ENCODE measurements at places on chromosomes 4 and X.
A peak's percentile ranks its signal among the peaks of the same experiment; 100 is the strongest.

DNA sequence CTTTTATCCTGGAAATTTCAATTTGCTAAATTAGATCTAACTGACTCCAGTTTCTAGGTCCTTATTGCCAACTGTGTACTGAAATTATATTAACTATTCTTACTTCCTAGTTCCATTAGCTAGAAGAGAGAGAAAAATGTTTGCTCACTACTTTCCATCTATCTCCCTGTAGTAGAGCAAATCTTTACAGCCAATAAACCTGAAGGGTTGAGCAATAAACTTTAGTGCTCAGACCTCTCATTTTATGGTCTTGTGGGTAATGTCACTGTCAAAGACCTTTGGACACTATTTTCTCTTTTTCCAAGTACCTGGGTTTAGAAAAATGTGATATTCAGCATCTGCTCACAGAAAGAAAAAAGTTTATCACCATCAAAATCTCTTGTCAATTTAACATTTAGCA is 237.5 kb upstream of the GEMIN8 start:
- DNase-seq: no peak

- no peak for DNase-seq
Measured at GRCh38 chrX:46279925-46280313, 265.3 kb downstream of the ZNF674 start.

DNA sequence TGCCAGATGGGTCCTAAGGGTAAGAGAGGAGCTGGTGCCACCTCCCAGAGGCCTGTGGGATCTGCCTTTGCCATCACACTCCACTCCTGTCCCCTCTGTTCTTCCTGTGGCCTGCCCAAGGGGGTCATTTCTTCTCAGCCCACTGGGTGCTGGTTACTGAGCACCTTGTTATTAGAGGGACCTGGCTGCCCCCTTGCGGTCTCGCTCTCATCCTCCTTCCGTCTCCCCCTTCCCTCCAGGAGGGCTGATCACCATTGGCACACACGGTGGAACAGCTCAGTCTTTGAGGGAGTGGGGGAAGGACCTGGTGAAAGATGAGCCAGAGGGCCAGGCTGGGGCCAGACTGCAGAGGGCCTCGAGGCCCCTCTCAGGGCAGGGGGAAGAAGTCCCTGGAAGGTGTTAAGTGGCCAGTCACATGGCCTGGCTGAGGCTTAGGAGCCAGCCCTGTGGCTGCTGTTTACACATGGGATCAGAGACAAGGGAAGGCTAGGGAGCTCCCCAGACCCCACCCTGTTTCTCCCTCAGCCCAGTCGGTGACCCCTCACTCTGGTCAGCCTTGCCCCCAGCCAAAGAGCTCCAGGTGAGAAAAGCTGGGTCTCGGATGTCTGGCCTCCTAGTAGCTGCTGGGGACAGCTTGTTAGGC is 68.1 kb downstream of the MTMR1 start:
- DNase-seq: no peak

DNA sequence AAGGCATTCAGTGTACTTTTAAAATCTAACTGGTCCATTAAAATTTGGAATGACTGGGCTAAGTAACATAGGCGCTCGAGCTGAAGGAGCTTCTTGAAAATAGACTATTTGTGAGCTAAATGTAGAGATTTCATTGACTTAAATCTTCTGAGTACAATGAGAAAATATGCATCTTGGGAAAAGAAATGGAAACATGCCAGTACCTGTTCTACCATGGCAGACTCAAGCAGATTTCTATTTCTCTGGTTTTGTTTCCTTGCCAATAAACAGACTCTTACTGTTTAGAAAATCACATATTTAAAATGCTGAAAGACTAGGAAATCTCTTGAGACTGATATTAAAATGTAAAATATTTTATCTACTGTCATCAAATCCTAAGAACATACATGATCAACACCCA is 678.1 kb downstream of the FAT4 start:
- no peak for DNase-seq

DNA sequence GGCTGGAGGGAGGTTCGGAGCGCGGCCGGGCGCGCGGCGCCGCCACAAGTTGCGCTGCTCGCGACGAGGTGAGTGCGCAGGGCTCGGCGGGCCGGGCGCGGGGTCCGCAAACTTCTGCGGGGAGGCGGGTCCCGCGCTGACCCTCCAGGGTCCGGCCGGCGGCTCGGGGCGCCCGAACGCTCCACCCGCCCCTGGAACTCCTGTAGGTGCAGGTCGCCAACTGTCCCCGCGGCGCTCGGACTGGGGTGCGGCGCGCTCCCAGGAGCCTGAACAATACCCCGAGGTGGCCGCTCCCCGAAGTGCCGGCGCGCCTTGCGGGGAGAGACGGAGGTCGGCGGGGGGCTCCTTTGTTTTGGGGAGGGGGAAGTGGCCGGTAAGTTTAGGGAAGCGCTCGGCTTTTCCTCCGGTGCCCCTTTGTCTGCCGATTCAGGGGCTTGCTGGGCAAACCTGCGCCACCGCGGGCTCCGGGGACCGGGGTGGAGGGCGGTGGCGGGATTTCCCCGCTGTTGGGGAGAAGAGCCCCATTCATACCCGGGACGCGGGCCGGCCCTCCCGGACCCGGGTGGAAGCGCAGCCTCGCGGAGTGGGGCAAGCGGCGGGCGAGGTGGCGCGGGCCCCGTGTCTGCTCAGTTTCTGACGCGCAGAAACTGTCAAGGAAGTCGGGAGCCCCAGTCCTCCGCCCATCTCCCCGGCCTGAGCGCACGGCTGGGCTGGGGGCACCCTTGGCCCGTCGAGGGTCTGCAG is 694 bp downstream of the TBL1X start:
- DNase-seq: peak; percentile 32

DNA sequence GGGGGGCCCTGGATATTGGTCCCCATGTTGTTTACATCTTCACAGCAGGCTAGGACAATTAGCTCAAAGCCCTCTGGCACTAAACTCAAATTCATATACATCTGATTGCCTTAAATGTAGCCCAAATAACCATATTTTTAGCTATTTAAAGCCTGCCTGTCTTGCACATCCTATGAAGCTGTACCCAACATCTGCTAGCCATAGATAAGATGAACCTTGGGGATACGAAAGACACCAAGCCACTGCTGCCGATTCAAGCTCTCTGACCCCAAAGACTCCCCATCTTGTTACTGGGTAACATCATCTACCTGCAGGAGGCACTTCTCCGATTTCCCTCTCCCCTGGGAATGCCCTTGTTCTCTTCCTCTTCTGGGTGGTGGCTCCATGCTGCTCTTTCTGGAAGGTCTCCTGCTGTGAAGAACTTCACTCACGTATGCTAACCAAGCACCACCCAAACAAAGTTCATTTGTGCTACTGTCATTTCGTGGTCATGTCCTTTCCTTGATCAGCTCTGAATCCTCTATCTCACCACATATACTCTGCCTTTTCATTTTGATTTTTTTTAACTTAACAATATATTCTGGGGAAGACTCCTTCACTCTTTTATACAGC is 107.7 kb upstream of the ATXN3L start:
- no peak for DNase-seq

- no peak for DNase-seq
Measured at GRCh38 chrX:8433109-8434062, 31.2 kb upstream of the VCX3B start.

GRCh38 chr4:166839615-166840251 is 394.6 kb downstream of the SPOCK3 start:
- no peak for DNase-seq

- DNase-seq: no peak
Measured at GRCh38 chr4:175970724-175971123, 94.9 kb upstream of the WDR17 start.

DNA sequence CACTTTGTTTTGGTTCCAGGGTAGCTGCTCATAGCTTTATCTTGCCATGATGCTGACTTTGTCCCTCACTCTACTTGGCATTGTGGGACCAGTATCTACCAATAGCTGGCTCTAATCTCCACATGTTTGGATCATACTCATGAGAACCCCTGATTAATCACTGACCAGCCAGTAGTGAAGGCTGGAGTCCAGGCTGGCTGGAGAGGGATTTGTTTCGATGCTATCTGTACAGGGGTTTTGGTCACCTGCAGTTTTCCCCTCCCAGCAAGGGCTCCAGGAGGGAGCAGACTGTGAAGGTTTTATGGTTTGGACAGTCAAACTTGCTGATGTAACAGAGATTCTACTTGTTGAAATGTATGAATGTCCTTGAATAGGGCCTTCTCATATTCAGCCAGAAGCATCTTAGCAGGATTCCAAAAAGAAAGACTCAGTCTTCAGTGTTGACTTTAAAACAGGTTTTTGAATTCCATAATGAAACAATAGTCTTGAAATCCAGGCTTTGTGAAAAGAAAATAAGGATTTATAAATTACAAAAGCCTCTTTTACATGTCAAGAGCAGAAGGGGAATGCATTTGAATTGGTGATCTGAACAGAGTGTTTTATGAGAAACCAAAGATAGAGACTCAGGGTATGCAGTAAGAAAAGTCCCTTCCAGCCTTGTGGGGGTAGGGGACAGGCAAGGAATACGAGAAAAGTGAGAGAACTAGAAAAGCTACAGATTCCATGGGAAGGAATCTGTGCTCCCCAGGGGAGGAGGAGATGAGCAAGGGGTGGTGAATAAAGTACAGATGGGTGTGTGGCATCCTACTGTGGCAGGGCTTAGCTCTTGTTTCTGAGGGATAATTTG is 103.1 kb upstream of the SHISA3 start:
- DNase-seq: no peak

- no peak for DNase-seq
Measured at GRCh38 chr4:6714954-6715353, 1.0 kb upstream of the BLOC1S4 start.

- no peak for DNase-seq
Measured at GRCh38 chrX:103343105-103343504, 13.1 kb downstream of the TCEAL7 start.

DNA sequence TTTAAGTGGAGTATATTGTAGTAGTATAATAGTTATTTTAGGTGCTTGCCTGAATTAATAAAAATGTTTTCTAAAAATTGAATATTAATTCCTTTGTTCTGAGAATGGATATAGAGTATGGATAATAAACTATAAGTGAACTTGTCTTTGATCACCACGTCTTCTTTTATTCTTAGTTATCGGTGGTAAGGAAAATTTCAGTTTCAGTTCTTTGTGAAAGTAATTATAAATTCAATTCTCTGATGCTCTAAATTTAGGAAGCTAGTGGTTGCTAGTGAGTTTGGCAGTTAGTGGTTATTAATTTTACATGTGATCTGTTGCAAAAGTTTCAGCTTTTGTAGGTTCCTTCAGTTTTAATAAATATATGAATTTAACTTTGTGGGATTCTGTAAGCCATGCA is 30.8 kb downstream of the MRPL1 start:
- no peak for DNase-seq

DNA sequence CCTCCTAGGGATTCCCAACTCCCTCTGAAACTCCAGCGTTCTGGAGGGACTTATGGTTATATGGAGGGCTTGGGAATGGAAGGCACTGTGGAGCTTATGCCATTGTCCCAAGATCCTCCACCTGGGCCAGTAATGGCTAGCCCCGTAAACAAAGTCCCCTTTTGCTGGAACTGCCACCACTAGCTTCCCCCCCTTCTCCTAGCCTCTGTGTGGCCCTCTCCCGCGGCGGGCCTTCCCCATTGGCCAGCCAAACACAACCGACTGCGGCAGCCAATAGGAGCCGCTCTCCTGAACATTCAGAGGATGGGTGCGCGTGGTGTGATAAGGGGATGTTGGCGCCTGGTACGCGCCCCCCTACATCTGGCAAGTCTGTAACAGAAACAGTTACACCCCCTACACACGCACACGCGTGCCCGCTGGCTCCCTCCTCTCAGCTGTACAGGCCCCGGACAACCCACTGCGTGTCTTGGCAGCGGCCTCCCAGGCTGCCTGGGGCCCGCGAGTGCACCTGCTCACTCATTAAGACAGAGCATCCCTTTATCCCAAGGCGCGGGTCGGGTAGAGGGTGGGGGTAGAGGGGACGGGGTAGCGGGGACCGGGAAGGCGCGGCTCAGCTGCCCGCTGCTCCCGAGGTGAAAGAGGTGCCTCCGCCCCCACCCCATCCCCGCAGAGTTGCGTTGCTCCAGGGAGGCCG is 863 bp upstream of the RAB33A start:
- peak; percentile 68 for DNase-seq

DNA sequence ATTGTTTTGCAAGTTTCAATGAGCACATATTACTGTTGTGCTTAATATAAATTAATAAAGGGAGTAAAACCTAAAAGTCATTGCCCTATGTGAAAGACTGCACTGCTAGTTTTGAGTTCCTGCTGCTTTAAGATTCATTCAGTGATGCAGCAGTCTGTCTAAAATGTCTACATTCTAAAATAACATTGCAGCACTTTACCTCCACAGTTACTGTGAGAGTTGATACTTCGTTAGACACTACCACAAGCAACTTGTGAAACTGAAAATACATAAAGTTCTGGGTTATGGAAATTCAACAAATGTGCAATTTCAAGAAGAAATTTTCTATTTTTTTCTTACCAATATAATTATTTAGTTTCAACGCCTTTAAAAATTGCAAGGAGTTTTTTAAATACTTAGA is 1175.2 kb upstream of the DIAPH2 start:
- DNase-seq: no peak

- no peak for DNase-seq
Measured at GRCh38 chr4:8278421-8279287, 9.1 kb downstream of the HTRA3 start.

- no peak for DNase-seq
Measured at GRCh38 chr4:152613841-152614721, 65.7 kb downstream of the TMEM154 start.

DNA sequence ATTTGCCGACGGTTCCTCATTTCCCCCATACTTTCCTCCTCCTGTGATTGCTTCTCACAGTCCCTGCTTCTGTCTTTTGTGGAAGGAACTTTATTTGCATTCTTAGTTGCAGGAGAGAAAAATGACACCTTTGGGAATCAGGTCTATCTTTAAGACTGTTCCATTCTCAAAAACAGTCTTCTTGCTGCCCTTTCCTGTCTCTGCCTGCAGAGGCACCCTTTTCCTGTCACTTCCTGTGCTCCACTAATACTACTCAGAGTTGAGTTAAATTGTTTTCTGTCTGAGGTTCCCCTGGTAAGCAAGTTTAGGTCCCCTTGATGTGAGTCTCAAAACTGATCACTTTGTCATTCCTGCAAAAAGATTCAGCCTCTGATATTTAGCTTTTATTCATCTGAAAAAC is 208.8 kb upstream of the CLNK start:
- no peak for DNase-seq

DNA sequence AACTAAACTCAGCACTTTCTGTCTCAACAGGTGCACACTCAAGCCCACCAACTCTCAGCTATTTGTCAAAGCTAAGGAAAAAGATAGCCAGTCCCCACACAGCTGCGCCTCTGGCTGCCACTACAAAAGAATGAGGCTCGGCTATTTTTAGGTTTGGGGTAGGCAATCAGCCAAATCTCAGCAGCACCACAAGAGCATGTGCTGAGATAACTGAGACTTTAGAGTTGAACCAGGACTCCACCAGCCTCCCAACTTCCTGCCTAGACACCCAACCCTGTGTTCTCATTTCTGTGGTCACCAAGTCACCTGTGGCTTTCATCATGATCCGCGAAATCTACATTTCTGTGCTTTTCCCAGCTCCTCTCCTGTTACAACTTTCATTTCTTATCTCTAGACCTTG is 28.0 kb downstream of the DMD start:
- DNase-seq: no peak

- DNase-seq: no peak
Measured at GRCh38 chr4:19987746-19988145, 264.0 kb upstream of the SLIT2 start.

- no peak for DNase-seq
Measured at GRCh38 chr4:179871726-179872125, 2371.5 kb upstream of the TENM3 start.
